Osteoblast (primary cell): ENCODE measurements at places on chromosomes 3 and 15.
A peak's percentile ranks its signal among the peaks of the same experiment; 100 is the strongest.

DNA sequence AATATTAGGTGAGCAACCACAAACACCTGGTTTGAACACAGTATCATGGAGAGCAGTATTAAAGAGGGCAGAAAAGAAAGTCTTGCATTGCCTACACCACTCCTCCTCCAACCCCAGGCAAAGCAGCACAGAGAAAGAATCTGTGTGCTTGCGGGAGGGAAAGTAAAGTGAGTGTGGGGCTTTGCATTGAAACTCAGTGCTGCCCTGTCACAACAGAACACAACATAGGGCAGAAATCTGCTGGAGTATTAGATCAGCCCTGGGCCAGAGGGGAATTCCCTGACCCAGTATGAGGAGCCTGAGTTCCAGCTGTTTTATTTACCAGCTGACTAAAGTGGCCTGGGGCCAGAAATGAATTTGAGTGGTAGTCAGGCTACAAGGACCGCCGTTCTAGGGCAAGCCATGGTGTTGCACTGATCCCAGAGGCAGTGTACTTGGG, 75.5 kb downstream of the SPATA16 start:
- no peak for DNase-seq

DNA sequence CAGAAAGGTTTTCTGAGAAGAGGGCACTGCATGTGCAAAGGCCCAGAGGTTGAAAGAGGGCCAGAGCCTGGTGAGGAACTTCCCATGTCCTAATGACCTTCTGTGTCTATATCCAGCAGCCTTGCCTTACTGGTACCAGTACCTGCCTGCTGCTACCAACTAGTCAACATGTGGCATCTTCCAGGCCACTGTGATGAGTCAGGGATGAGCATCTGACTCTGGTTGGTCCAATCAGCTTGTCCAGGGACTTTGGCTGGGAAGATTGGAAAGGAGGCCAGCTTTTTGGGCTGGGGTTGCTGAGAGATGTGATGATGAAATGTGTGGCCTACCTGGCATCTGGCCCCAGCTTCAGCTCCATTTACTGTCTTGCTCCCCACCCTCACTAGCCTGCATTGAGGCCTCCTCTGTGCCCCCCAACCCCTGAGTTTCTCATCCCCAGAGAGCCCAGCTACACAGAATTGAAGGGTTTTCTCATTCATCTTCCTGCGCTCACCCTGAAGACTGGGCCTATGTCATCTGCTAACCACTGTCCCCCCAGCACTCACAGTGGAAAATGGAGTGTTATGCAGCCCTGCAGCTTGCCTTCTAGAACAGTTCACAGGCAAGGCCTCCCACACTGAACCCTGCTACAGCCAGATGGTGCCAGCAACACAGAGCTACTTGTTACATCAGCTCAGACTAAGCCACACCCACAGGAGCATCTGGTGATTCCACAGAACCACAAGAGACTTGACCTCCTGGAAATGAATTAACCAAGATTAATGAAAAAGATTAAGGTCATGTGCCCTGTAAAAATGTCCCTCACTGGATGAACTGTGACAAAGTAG, 1.3 kb upstream of the TWF2 start:
- peak; percentile 98 for DNase-seq

- peak; percentile 91 for DNase-seq
Measured at GRCh38 chr3:120448756-120449155, 2.0 kb downstream of the FSTL1 start.

GRCh38 chr3:52106951-52107611, 47.1 kb downstream of the POC1A start:
- DNase-seq = no peak

DNA sequence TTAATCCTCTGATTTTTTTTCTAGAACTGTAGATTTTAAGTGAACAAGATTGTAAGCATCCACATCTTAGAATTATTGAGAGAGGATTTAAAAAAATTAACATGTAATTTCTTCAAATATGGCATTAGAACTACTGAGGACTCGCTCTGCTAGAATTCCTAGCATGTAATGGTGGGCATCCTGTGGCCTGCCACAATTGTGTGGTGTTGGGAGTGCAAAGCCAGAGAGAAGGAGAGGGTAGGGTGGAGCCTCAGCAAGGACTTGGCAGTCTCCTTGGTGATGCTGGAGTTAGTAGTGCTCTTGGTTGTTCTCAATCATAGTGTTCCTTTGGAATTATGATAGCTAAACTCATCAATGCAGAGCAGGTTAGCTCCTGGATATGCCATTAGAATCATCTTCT, 443.9 kb upstream of the TBL1XR1 start:
- peak; percentile 62 for DNase-seq

GRCh38 chr3:133949438-133949837, 53.8 kb upstream of the RAB6B start:
- DNase-seq = no peak

- DNase-seq = peak; percentile 60
Measured at GRCh38 chr3:126519506-126520455, 2.2 kb upstream of the UROC1 start.

- DNase-seq = no peak
Measured at GRCh38 chr15:35756623-35757022, 210.7 kb upstream of the DPH6 start.

DNA sequence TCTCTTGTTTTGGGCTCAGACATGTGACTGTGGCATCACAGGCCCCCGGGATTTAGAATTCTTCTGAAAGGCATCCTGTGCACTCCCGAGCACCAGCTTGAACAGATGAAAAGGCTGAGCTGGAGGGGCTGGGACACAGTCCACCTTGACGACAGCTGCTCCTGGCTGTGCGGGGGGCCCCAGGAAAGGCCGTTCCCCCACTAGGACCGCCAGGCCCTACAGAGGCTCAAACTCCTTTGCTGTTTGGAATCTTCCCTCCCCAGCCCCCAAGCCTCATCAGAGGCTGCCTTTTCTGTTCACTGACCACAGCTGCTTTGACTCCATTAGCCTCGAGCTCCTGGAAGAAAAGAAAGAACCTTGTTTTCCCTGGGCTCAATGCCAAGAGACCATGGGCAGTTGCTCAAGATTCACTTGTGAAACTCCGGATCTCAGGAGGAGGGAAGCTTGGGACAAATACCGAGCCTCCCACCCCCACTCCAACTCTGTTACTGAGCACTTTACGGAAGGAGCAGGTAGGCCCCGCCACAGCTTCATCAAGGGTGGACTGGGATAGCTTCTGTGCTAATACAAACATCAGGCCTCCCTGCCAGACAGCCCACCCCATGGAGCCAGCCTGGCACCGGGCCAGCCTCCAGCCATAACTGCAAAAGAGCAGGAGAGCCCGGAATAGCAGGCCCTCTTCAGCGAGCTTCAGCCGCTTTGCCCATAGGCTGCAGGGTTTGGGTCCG, 15.7 kb downstream of the CIDEC start:
- DNase-seq = peak; percentile 56

DNA sequence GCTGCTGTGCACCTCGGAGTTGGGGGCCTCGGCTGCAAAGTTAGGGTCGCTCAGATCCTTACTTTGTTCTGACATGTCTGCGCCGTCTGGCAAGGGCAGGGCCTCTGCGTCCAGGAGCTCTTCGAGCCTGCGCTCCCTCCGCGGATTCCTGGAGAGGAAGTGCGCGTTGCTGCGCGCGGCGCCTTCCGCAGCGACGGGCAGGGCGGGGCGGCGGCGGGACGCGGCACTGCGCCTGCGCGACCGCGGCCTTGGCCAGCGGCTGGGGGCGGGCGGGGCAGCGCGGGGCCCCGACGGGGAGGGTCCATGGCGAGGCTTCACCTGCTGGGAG, at the start of gene NDN:
NDN (minus strand) TSS at position 163 of the 328 bp plus-strand sequence; CDS start at position 75, 88 bp downstream.
- peak; percentile 68 for DNase-seq

DNA sequence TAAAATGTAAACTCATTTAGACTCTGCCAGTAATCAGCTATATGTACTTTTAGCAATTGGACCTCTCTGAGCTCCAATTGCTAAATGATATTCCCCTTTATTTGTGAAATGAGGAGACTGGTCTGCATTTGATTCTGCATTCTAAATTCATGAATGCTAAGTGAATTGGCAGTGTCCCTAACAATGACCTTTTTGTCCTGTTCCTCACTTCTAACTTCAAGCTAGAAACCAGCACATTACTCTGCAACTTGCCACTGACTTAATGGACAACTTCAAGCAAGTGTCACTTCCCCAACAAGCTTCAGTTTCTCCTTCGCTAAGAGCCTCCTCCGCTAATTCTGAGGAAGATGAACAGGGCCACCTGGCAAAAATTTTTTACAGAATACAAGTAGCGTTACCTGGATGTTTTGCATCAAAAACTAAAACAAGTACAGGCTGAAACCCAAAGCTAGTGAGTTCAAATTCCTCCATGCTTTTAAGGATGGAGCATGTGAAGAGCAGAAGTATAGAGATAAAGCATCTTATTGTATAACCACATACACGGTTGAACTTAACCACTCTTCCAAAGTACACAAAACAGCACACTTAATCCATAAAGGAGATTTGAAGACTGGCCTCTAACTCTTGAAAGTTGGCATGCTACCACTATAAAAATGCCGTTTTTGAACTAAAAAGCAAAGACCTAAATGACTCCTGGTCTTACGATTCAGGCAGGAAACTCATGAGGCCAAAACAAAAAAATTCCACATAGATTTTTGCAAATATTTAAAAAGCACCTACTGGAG, 207.6 kb downstream of the MAGI1 start:
- no peak for DNase-seq

DNA sequence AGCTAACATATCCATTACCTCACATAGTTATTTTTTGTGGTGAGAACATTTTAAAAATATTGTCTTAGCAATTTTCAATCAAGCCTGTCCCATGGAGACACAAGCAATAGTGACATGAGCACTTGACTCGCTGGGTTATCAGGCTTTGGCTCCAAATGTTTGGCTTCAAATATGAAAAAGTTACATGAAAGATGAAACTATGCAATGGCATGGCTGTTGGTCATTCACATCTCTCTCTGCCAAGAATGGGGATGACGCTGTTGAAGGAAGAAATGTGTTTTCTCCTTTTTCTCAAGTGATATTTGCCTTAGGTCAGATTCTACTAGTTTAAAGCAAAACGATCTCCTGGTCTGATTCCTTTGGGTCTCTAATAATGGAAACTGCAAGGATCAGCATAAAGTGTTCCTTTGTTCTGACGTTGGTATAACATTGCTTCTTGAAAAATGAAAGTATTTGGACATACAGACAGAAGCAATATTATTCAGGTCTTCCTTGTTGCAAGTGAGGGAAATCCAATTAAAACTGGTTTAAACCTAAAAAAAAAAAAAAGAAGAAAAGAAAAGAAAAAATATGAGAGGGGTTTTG, 71.2 kb downstream of the SSUH2 start:
- DNase-seq = no peak

- no peak for DNase-seq
Measured at GRCh38 chr3:16365491-16366128, 100.6 kb downstream of the OXNAD1 start.

- peak; percentile 95 for DNase-seq
Measured at GRCh38 chr15:89401631-89402517, 67.2 kb upstream of the POLG start.

- no peak for DNase-seq
Measured at GRCh38 chr3:153626158-153626557, 464.1 kb downstream of the RAP2B start.

DNA sequence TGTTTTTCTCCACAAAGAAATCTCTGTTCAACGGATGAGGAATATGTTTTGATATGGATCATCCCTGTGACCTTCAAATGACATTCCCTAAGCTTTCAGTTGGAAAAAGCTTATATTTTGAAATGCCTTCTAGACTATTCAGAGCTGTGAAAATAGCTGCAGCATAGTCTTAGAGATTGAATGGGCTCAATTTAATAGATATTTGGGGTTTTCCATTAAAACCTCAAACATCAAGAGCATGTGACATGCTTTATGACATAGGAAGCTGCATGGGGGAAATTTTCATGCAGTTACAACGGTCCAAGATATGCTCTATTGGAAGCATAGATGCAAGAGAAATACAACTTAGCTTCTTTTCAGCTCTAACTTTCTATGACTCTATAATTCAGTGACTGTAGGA, 102.8 kb downstream of the LSAMP start:
- DNase-seq = no peak

- DNase-seq = peak; percentile 91
Measured at GRCh38 chr3:9352917-9353752, 9.7 kb upstream of the THUMPD3 start.

DNA sequence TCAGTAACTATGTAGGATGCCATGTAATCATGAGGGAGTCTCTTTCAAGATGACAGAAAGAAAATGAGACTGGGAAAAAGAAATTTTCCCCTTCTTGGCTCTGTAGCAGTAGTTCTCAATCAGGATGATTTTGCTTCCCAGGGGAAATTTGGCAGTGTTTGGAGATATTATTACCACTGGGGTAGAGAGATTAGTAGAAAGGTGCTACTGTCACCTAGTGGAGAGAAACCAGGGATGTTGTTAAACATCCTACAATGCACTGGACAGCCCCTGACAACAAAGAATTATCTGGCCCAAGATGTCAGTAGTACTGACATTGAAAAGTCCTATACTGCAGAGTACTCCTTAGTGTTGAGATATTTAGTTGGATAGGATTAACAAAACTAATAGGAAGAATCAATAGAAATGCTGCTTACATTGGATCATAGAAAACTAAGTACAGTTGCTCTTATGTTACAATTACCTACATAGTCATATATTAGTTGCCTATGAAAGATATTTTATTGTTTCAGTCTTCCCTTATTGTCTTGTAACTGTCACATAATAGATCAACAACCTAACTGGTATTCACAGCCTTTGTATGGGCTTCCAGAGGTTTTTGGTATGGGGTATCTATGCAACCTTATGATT, 433.3 kb downstream of the RAP2B start:
- DNase-seq = no peak

DNA sequence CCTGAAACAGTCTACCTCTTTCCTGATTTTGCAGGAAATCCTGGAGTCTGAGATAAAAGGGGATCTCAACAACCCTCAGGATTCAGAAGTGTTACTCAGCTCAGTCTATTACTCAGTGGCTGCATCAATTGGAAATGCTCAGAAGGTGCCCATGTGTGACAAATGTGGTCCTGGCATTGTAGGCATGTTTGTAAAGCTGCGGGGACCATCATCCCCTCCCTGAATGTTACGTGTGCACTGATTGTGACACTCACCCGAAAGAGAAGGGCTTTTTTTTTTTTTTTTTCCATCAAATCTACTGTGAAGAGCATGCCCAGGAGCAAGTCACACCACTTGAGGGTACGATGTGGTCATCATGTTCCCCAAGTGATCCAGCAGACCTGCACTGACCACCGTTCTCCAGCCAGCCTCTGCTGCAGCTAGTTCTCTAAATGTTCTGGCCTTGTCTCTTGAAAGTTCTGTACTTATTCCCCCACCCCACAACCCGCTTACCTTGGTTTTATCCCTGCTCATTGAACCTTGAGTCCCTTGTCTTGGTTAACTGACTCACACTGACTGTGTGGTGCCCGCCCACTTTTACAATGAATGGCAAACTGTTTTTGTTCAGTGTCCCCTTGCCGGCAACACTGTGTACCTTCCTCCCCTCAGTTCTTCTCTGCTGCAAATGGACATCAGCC, 19.8 kb downstream of the ST3GAL6 start:
- DNase-seq = no peak

- DNase-seq = no peak
Measured at GRCh38 chr3:134929976-134930375, 134.9 kb downstream of the EPHB1 start.

GRCh38 chr3:43180694-43181093, 74.8 kb upstream of the POMGNT2 start:
- peak; percentile 58 for DNase-seq

- no peak for DNase-seq
Measured at GRCh38 chr3:193347521-193348501, 30.7 kb downstream of the ATP13A5 start.

- DNase-seq = no peak
Measured at GRCh38 chr3:160874736-160875135, 118.7 kb downstream of the PPM1L start.
